Spleen (tissue), 13 donors: ENCODE measurements at places on chromosomes 12 and 14. TPM values are rescaled to one million over a fixed set of nuclear protein-coding genes. Genes with fewer than 3 reads are reported as not detected.

The TESPA1 gene
- 9.3 TPM for total RNA-seq

The RND1 gene
- total RNA-seq, result 1.6 TPM

The NYNRIN gene
- total RNA-seq, result 13.0 TPM

The PPP1R1A gene
- total RNA-seq, result 2.1 TPM

The ESR2 gene
- total RNA-seq, result 8.9 TPM

The SSPN gene
- total RNA-seq, result 11.3 TPM

The MAGOHB gene
- total RNA-seq, result 15.7 TPM

The LBHD2 gene
- not detected for total RNA-seq

The KRT80 gene
- total RNA-seq, result 0.37 TPM

The TAS2R9 gene
- not detected for total RNA-seq

The HSPB8 gene
- 56.8 TPM for total RNA-seq

The CPNE6 gene
- not detected for total RNA-seq

The VWF gene
- total RNA-seq, result 422 TPM

The FAM186B gene
- total RNA-seq, result 0.42 TPM

The ARF3 gene
- total RNA-seq, result 71.5 TPM

The TRIM9 gene
- total RNA-seq, result 0.63 TPM

The IL26 gene
- total RNA-seq, result not detected

The SERPINA4 gene
- not detected for total RNA-seq

The PROX2 gene
- total RNA-seq, result 0.43 TPM

The MMP14 gene
- total RNA-seq, result 67.3 TPM

The ATN1 gene
- 69.7 TPM for total RNA-seq

The ANKRD33 gene
- not detected for total RNA-seq

The LRRK2 gene
- total RNA-seq, result 106 TPM

The ARHGEF25 gene
- total RNA-seq, result 18.5 TPM

The TMEM229B gene
- total RNA-seq, result 30.9 TPM

The KRT81 gene
- not detected for total RNA-seq

The PRIMA1 gene
- not detected for total RNA-seq

The TAS2R42 gene
- total RNA-seq, result not detected

The OLR1 gene
- 10.5 TPM for total RNA-seq

The GLIPR1L1 gene
- total RNA-seq, result not detected

The SARNP gene
- 62.6 TPM for total RNA-seq

The BCL2L14 gene
- total RNA-seq, result 0.91 TPM

The WIF1 gene
- not detected for total RNA-seq

The KLRF1 gene
- 8.2 TPM for total RNA-seq

The TAMALIN gene
- 31.7 TPM for total RNA-seq
